ENCODE measurements at places on chromosomes 12 and 14.

DNA sequence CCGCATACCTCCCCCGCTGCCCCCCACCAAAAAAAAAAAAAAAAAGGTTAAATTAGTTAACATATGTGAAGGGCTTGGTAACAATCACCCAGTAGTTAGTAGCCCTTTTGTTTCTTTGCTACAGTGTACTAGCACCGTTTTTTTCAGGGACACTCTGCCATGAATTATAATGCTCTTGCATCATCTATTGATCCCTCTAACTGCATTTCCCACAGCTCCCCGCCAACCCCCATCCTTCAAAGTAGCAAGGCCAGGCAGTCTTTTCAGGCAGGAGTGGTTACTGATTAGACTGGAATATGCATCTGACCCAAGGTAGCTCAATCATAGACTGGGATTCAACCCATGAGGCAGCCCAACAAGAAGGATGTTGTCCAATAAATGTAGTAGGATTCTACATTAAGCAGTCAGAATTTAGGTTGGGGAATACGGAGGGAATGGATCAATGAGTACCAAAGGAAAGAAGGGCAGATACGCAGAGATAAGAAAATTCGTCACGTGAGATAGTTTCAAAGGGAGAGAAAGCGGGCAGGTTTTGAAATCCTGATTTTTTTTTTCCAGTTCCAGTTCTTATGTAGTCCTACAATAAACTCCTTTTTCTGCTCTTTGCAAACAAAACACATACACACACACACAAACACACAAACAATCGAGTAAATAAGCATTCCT is 39.8 kb upstream of the CRACR2A start:
- DNase-seq = no peak

GRCh38 chr14:99479906-99480869 is at the start of gene SETD3:
SETD3 (minus strand) TSS chr14:99480859; CDS start chr14:99465805, 15,054 bp downstream.
- DNase-seq = no peak

- DNase-seq = no peak
Observed at GRCh38 chr12:95622879-95623278, 71.6 kb upstream of the USP44 start.

DNA sequence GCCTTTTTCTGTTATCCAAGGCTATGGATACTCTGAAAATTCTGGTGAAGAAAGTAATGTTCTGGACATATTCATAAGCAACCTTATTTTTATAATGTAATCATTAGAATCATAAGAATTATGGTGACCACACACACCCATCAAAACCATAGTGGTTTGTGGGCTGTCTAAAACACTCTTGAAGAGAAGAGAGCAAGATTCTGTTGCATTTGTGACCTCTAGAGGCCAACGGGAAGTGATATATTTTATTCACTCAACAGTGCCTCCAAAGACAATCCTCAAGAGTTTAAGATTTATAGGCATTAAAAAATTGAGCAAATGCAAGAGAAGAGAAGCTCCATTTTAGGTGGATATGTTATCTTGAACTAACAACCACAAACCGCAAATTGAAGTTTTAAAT is 68.5 kb upstream of the LGR5 start:
- DNase-seq = no peak

DNA sequence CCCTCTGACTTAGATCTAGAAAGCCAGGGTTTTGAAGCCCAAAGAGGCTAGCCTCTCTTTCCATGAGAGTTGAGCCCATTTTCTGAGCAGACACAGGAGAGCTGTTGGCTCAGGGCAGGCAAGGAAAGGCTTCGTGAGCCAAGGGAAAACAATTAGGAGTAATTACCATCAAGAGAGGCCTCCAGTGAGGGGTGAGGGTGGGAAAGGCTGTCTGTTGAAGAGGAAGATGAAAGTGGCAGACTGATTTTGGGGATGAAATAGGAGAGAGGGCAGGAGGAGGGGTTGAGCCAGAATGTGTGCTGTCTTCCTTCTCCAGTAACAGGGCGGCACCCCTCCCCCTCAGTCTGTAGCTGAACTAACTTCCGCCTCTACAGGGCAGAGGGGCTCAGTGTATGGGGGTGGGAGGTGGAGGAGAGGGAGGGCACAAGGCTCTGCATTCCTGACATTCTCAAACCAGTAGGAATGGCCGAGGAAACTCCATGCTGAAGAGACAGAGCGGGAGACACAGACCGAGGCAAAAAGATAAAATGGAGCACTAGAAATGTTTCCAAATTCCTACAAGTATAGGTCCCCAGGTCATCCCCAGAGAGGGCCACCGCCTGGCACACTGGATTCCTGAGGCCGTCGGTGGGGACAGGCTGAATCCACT is 33.1 kb upstream of the COL2A1 start:
- no peak for DNase-seq

DNA sequence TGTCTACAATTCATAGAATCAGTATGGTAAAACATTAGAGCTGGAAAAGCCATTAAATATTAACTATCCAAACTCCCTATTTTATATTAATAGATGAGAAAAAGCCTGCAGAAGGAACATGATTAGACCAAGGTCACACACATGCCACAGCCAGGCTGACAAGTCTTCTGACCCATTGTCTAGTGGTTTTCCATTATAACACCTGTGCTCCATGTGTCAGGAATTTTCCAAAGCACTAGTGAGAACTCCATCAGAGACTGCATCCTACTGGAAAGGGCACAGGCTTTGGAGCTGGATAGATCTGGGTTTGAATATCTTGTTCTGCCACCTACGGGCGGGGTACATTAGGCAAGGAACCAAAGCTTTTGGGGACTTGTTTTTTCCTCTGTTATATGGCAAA is 325.5 kb downstream of the RAD51B start:
- DNase-seq = no peak

GRCh38 chr12:116922194-116922897 is 11.6 kb downstream of the FBXW8 start:
- DNase-seq = peak; percentile 65

- DNase-seq = no peak
Observed at GRCh38 chr14:43587183-43587582, 919.9 kb downstream of the FSCB start.

DNA sequence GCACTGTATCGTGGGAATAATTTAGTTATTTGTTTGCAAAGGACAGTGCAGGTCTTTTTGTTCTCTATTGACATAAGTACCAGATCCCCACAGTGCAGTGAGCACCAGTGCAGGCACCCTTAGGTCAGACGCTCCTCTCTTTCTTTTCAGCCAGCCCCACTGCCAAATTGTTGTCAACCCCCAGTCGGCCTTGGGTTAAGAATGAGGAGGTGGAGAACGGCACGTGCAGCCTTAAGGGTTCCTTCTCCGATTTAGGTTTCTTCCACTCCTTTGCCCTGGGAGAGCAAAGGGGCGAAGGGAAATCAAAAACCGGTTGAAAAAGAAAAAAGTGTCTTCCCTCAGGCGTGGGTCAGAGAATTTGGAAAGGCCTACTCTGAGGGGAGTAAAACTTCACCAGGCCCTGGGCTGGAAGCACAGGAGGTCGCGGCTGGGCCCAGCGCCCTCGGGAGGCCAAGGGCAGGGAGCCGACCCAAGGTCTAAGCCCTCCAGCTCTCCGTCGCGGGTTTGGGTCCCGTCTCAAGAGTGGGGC is 4.3 kb downstream of the PAX9 start:
- DNase-seq = no peak

- DNase-seq = no peak
Observed at GRCh38 chr12:106767954-106768822, 6.3 kb upstream of the RIC8B start.

- no peak for DNase-seq
Observed at GRCh38 chr14:57957441-57957840, 91.5 kb upstream of the SLC35F4 start.

DNA sequence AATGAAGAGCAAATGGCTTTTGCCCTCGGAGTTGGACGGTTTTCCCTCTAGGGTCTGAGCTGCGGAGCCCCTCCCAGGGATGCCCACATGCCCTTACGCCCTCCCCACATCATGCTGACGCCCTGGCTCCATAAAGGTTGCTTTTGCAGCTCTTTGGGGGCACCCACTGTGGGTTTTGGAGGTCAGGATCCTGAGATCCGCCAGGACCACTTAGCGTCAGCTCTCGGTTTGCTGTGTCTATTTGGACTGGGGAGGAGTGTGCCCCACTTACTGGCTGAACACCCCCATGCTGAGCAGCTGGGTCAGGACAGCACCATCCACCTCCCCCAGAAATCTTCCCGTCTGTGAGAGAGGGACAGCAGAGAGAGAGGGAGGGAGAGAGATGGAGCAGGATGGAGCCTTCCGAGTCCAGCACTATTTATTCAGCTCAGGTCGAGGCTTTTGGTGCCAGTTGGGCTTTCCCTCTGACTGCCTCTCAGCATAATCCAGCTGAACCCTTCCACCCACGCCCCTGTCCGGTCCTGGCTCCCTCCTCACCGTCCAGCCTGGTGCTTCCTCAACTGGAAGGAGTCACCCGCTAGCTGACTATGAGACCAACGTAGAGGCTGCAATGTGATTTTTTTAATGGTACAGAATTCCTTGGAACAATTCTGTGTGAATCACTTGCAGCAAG is 18.9 kb upstream of the LRTM2 start:
- DNase-seq = no peak

- no peak for DNase-seq
Observed at GRCh38 chr12:46332260-46332659, 40.3 kb downstream of the SLC38A2 start.

GRCh38 chr14:27886256-27886655 is 880.3 kb upstream of the FOXG1 start:
- DNase-seq = no peak

DNA sequence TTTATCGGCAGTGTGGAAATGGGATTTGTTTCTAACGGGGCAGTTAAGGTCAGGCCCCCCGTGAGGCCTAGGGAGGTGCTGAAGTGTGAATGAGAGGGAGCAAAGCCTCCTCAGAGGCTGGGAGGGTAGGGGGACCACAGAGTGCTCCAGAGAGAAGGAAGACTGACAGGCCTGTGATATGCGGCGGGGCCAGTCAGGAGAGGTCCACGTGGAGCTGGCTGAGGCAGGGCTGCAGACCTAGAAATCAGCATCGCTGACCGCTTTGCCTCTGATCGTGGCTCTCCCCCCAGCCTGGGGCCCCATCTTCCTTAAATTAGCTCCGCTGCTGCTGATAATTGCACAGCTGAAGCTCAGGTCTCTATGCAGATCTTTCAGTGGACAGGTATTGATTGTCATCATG is 240.8 kb upstream of the PWP1 start:
- no peak for DNase-seq

- DNase-seq = no peak
Observed at GRCh38 chr12:55729819-55730818, 1.3 kb upstream of the CD63 start.

- no peak for DNase-seq
Observed at GRCh38 chr14:38073641-38074040, 134.1 kb upstream of the SSTR1 start.

DNA sequence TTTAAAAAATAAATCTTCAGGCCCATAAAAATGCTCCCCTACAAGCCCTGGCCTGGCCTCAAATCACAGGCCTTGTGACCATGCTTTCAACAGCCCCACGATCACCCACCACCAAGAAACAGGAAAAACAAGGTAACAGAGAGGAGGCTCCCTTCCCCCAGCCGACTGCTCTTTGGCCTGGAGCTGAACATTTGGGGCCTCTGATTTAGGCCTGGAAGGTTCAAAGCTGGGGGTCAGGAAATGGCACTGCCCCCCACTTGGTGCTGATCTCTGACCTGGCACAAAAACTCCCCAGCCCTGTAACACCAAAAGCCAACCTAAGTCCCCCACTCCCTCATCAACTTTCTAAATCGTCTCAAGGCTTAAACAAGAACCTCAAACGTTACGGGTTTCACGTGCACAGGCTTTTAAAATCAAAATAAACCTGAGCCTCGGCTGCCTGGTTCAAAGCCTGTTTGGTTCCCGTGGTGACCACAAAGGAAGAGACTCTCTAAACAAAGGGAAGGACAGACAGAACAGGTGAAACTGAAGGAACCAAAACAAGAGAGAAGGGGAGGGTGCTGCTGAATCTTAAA is 9.0 kb downstream of the ACTN1 start:
- no peak for DNase-seq

- DNase-seq = no peak
Observed at GRCh38 chr12:48026060-48026827, 22.0 kb upstream of the COL2A1 start.

GRCh38 chr14:55075628-55076175 is 24.3 kb downstream of the MAPK1IP1L start:
- no peak for DNase-seq

GRCh38 chr12:29463198-29463597 is 34.3 kb downstream of the OVCH1 start:
- DNase-seq = no peak

GRCh38 chr12:15584366-15585041 is 204.7 kb downstream of the EPS8 start:
- peak; percentile 56 for DNase-seq

GRCh38 chr12:20459920-20460319 is 91.6 kb downstream of the PDE3A start:
- no peak for DNase-seq

DNA sequence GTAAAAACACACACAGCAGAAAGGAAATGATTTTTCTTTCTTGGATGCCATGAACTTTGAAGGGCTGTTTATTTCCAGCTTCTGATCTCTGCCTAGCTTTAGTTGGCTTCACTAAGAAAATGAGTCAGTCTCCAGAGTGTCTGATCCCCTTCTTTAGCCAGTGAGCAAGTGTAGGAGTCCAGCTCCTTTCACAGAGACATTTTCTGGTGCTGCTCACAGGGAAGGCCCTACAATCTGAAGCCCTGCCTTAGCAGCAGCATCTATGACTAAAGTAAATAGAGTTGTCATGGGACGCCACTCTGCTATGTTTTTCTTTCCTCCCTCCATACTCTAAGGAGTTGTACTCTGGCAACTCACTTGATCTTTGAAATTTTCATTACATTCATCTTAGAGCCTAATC is 103.5 kb downstream of the RPAP3 start:
- DNase-seq = no peak

DNA sequence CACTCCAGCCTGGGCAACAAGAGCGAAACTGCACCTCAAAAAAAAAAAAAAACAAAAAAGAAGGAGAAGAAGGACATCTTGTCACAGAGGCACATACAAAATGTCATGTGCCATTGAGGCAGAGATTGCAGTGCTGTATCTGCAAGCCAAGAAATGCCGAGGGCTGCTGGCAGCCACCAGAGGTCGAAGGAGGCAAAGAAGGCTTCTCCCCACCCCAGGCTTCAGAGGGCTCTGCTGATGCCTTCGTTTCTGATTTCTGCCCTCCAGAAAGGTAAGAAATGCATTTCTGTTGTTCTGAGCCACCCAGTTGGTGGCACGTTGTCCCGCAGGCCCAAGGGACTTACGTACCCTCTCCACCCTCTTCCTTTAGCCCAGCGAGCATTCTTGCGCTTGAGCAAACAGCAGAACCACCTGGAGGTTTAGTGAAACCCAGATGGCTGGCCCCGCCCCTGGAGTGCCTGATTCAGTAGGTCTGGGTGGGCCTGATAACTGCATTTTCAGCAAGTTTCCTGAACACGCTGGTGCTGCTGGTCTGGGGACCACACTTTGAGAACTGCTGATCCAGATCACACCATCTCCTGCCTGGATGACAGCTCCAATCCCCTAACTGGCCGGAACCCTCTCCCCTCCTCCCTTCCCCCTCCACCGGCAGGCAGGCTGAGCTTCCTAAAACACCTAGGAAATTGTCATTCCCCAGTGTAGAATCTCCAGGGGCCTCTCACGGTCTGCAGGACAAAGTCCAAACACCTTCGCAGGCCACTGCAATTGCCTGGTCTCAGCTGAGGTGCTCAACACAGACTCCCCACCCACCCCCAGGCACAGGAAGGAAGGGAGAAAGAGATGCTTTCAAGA is 21.1 kb upstream of the SCARB1 start:
- DNase-seq = peak; percentile 79

- no peak for DNase-seq
Observed at GRCh38 chr12:52164624-52165023, 27.2 kb downstream of the KRT80 start.

GRCh38 chr12:11745113-11745512 is 95.6 kb downstream of the ETV6 start:
- DNase-seq = no peak
